Right hindlimb (tissue), 1 donor: ENCODE measurements at places on chromosomes 13 and 19.

- no peak for DNase-seq
Measured at GRCh38 chr19:13104848-13105711, 2.4 kb upstream of the LYL1 start.

GRCh38 chr13:48457578-48458242 lies 44.8 kb upstream of the LPAR6 start:
- no peak for DNase-seq

- no peak for DNase-seq
Measured at GRCh38 chr13:104522235-104523072, 1456.2 kb upstream of the SLC10A2 start.

DNA sequence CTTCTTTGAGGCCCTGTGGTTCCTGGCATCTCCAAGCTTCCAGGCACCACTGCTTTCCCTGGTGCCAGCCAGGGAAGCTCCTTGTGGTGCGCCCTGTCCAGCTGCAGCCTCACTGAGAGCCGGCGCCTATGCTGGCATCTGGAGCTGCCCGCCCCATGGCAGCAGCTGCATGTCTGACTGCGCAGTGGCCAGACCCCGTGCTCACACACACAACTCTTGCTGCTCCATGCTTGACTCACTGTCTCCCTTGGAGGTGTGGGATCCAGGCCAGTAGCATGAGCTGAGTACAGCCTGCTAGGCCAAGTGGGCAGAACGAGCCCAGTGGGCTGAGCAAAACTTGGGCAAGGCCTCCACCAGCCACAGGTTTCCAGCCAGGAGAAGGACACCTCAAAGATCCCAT lies 11.5 kb upstream of the SUPT20H start:
- peak; percentile 45 for DNase-seq
